ENCODE measurements at places on chromosomes 12 and 14.

DNA sequence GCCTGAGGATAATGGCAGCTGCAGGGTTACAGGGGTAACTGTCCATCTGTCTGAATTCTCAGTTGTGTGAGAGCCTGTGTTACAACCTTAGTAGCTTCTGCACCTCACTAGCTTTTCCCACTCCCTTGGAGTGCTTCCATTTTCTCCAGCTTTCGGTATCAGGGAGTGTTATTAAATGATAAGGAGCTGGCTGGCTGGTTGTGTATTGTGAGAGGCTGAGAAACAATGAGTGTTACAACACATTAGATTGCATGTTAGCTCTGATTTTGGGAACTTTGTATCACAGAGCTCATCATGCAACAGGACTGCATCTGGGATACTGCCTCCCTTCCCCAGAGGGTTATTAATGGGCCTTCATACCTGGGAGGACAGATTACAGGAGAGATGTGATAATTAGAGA, 723.7 kb downstream of the DIO2 start:
- no peak for DNase-seq

GRCh38 chr14:90523961-90524875, 127.4 kb downstream of the CALM1 start:
- DNase-seq, result no peak

- DNase-seq, result no peak
Observed at GRCh38 chr14:74441113-74441512, 15.1 kb upstream of the SYNDIG1L start.

DNA sequence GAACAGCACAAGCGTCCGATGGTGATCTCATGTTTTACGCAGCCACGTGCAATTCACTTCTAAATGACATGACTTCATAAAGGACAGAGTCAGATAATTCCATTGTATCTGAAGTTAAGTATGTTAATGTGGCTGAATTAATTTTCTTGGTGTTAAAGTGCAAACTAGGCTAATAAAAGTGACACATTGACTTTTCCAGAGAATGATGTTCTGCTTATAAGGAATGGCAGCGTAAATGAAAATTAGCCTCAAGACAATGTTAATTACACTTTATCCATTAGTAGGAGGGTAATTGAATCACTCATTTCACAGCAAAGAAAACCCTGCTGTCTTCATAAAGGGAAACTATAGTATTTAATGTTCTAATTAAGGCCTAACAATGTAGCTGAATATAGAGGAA, 426.5 kb downstream of the GLT1D1 start:
- DNase-seq, result no peak

GRCh38 chr14:96088911-96089310, 49.7 kb downstream of the C14orf132 start:
- no peak for DNase-seq

DNA sequence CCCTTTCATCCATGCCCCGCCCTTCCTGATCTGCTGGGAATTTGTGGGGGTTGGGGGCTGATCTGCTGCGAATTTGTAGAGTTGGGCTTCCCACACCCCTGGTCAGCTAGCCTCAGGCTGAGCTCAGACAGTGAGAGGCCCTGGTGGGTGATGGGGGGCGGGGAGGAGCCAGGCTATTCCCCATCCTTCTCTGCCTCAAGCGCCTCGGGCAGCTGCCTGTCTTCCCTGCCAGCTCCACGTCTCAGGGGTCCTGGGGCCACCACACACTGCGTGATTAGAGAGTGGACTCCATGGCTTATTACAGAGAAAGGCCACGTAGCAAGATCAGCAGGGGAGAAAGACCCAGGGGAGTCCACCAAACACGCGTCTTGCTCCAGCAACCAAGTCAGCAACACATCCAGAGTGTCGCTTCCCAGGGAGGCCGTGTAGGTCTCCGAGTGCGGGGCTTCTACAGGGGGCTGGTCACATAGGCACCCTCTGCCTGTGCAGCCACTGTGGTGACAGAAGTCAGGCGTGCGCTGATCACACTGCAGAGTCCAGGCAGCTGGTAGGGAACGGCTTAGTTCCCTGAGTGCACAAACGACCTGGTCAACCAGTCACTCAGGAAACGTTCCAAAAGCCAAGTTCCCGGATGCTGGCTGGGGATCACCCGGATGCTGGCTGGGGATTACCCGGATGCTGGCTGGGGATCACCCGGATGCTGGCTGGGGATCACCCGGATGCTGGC, 254.4 kb upstream of the SFSWAP start:
- DNase-seq, result no peak

DNA sequence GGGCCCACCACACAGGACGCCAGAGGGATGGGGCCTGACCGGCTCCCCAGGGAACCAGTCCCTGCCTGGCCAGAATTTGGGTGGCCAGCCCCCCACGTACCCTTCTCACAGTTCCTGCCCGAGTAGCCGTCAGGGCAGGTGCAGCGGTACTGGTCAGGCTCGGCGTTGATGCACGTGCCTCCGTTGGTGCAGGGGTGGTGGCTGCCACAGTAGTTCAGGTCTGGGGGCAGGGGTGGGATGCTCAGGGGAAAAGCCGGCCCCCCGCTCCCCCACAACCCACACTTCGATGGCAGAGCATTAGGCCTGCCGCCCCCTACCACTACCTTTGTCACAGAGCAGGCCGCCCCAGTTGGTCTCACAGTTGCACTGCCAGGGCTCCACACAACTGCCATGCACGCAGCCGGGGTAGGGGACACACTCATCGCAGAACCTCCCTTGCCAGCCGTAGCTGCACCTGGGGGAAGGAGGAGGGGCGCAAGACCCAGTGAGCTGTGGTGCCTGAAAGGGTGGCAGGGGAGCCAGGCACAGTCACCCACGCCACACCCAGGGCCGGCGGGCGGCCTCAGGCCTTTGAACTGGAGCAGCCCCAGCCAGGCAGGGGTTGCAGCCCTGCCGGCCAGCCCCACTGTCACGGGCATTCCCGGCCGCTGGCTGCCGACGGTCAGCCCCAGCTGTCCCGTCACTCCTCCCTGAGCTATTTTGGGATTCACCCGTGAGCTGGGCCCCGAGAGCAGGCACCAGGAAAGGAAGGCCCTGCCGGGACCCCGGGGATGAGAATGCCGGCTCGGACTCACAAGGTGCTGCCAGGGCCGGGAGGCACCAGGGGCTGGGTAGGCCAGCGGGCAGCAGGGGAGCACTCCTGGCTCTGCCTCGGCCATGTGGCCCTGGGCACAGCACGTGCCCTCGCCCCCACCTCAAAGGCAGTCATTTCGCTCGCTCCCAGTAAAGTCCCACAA, 16.5 kb downstream of the JAG2 start:
- no peak for DNase-seq

DNA sequence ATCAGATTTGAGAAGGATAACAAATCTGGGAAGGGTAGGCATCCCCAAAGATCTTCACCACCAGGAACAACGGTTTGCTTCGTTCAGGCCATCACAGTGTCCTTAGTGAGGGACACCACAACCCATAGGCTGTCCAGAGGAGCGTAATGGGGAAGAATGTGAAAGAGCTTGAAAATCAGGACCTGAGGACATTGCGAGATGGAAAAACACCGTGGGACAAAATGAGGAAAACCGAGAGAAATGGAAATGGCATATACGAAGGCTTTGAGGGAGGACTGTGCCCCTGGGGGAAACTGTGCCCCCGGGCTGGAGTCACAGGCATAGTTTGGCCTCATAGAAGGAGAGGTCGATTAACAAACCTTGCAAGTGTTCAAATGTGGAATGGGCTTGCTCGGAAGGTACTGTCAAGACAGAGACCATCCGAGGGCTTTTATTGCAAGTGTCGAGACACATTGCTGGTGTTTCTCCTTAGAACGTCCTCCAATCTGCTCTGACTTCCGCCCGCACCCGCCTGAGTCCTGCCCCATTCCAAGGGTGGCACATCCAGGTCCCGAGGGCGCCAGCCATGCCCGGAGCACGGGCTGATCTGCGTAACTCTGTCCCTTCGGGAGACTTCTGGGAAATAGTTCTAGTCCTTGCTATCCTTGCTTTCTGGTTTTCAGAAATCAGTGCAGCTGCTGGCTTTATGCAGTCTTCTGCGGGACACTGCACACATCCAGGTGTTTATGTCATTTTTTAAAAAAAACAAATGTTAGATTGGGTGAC, 885 bp upstream of the PALS1 start:
- no peak for DNase-seq

- DNase-seq, result no peak
Observed at GRCh38 chr12:11861155-11861863, 209.4 kb upstream of the BCL2L14 start.

DNA sequence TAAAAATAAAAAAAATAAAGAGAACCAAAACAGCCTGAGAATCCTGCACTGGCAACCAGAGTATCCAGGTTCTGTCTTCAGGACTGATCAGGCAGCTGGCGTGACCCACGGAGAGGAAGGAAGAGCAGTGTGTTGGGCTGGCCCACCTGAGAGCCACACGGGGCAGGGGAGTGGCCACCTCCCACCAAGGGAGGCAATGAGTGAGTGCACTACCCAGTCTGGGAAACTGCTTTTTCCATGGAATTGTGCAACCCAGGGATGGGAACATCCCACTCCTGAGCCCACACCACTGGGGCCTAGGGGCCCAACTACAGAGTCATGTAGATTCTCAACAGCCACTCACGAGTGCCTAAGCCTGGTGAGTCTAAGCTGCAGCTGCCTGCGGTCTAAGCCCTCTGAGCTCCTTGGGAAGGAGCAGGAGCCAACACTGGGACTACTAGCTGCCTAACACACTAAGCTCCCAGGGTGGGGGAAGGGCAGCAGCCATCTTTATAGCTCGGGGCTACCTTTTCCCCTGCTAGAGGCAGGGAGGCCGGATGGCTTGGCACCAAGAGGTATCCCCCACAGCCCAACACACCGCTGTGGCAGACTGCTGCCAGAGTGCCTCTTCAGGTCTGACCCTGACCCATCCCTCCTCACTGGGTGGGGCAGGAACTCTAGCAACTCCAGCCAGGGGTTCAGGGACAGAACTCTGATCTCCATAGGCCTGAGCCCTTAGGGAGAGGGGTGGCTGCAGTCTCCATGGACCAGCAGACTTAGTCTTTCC, 610.9 kb downstream of the RERGL start:
- DNase-seq, result no peak
